AG08395 (cell line): ENCODE measurements at places on chromosomes 2 and 18.

GRCh38 chr2:211204456-211204855 lies 648.1 kb downstream of the CPS1 start:
- DNase-seq: no peak

- no peak for DNase-seq
Measured at GRCh38 chr2:221428896-221429295, 143.2 kb downstream of the EPHA4 start.

DNA sequence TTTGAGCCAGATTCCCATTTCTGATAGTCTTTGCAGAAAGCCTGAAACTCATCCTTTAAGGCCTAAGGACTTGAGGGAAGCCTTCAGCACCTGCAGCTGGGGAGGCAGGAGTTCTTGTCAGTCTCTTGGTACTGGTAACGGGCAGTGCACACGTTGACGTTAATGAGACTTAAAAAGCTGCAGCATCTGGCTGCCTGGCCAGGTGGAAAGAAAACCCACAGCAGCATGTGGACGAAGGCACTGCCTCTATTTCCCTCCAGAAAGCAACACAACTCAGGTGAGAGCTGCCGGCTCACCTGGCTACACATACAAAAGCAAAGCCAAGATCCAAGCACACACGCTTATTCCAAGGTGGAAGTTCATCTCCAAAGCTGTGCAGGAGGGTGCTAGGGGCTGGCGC lies 178.8 kb downstream of the ANAPC1 start:
- DNase-seq: no peak

GRCh38 chr2:221429741-221430491 lies 142.2 kb downstream of the EPHA4 start:
- no peak for DNase-seq

- no peak for DNase-seq
Measured at GRCh38 chr18:9885170-9886004, at the start of gene TXNDC2. TXNDC2 (plus strand) TSS chr18:9885973; CDS start chr18:9886681, 708 bp downstream.

DNA sequence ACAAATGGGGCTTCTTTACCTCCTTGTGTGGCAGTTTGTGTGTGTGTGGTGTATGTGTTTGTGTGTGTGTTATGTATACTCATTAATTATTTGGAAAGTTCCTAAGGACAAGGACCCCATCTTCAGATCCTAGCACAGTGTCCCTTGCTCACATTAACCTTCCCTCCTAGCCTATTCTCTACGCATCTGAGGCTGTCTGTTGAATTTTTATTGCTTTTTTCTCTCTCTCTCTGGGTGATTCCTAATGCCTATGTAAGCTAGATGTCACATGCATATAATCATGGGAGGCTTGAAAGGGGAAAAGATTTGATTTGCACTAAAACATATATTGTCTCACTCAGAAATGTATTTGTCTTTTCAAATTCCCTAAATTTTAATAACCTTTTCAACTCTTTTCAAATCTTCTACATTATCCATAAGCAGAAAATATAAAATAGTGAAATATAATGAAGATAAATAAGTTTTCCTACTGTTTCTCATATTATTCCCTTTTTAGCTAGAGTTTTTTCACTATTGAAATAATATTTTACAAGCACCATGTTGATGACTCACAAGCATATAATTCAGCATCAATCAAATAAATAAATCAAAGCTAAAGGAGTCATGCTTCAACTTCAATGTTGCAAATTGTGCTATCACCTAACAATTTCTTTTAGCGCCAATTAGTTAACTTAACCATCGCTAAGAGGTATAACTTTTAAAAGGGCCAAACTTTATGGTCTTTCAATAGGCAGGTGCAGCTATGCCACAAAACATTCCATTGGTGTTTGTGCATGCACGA lies 199.0 kb upstream of the ERBB4 start:
- no peak for DNase-seq

- DNase-seq: no peak
Measured at GRCh38 chr2:31903109-31903780, 107.6 kb downstream of the MEMO1 start.

- no peak for DNase-seq
Measured at GRCh38 chr2:191500566-191500883, 177.4 kb upstream of the NABP1 start.

GRCh38 chr2:219331560-219332213 lies 857 bp downstream of the RESP18 start:
- peak; percentile 64 for DNase-seq

GRCh38 chr2:20662308-20662937 lies 4.5 kb upstream of the GDF7 start:
- no peak for DNase-seq
